ENCODE measurements at places on chromosomes 1 and 21.

- peak; percentile 36 for DNase-seq
These were observed 22.3 kb downstream of the XCL2 start for GRCh38 chr1:168521401-168522000.

DNA sequence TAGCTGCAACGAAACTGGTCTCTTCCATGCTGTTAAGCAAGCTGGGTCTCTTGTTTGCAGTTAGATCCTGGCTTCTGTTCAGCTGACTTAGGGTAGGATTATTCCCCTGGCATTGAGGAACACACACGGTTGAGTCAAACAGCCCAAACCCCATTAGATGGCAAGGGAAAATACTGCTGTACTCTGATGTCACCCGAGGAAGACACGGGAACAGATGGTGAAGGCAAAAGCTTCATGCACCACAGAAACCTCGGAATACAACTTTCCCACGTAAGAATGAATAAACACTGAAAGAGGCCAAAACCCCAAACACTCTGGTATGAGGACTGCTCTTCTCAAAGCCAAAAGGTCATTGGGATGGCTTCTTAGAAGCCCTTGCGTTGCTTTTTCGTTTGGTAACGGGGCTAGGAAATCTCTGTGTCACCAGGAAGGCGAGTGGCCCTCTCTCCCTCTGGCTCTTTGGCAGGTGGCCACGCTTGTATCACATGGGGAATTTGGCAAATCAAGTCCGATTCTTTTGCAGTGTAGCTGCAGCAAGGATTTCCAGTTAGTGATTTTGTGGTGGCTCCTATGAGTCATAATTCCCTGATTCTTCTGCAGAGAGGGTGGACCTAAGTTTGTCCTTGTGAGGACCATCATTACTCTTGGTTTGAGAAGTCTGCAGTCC is 16.7 kb upstream of the LYST start:
- no peak for DNase-seq

- DNase-seq = no peak
These were observed 143.6 kb downstream of the CNIH3 start for GRCh38 chr1:224759681-224760091.

GRCh38 chr1:199724049-199724448 is 303.5 kb upstream of the NR5A2 start:
- no peak for DNase-seq

DNA sequence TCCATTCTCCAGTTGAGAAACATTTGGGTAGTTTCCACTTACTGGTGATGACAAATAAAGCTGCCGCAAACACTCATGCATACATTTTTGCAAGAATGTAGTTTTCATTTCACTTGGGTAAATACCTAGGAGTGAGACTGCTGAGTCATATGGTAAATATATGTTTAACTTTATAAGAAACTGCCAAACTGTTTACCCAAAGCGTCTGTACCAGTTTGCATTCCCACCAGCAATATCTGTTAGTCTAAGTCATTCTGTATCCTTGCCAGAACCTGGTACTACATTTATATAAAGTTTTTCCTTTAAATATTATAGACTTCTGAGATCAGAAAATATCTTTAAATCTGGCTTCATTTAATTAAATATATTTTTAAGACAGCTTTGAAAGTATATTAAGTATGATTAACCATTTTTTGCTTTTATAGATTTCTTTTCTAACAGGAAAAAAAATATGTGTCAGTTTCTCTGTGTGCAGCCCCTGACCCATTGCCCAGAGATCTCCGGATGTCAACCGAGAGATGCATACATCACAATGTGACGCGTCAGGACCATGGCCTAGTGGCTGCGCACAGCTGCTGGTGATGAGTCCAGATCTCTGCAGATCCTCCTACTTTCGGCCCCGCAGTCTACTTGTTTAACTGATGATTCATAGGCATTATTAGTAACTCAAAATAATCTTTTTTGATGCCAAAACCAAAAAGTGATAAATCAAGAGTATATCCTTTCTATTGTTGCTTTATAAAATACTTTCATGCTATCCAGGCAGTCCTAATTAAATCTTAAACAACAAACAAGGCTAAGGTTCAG is 227.1 kb upstream of the MAP1LC3C start:
- DNase-seq = no peak

DNA sequence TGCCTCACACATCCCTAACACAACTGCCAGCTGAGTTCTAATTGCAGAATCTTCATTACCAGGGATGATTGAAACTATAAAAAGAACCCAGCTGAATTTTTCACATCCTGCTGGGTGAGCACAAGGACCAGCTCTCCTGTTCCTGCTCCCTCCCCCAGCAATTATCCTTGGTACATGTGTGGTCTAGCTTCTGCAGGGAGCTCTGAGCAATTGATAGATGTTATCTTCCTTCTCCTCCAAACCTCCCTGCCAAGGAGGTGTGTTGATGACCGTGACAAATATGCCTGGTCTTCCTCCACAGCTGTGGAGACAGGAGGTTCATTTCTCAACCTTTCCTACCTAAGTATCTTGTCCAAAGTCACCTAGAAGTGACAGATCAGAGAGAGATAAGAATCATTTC is 65.3 kb upstream of the MAN1A2 start:
- DNase-seq = no peak

DNA sequence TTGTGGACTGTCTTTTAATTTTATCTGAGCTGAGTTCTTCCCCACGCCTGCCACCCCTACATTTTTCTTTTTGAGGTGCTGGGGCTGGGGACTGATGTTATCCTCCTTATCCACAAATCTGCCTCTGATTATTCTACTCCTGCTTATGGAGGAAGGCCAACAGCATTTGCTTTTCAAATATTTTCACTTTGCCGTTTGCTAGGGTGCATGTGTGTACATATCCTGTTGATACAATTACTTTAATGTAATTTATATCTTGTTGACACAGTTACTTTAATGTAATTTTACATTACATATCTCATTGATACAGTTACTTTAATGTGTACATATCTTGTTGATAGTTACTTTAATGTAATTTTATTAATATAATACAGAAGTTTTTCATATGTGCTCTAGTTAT is 36.2 kb downstream of the PRRC2C start:
- DNase-seq = no peak

GRCh38 chr1:42153624-42154023 is 414 bp downstream of the GUCA2B start:
- DNase-seq = no peak

DNA sequence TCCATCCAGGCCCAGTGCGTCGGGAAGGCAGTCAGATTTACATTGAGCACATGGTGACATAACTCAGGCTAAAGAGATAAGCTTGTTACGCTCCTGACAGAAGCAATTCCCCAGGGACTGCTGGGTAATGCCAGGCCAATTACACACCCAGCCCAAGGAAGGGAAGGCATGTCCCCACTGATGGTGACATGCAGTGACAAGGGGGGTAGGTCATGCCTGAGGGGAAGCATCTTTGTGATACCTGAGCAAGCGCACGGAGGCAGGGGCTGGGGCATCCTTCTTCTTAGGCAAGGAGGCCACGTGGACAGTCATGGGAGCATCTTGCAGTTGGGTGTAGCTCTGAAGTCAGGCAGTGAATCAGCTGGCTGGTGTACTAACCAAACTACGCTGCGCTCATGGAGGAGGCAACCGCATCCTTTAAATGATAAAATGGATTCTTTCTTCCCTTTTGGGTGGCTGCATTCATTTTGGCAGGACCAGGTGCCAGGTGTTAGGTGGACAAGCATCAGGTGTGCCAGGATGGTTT is 39.6 kb upstream of the GRIK3 start:
- no peak for DNase-seq

GRCh38 chr1:8028571-8028910 is 2.4 kb upstream of the ERRFI1 start:
- DNase-seq = no peak

DNA sequence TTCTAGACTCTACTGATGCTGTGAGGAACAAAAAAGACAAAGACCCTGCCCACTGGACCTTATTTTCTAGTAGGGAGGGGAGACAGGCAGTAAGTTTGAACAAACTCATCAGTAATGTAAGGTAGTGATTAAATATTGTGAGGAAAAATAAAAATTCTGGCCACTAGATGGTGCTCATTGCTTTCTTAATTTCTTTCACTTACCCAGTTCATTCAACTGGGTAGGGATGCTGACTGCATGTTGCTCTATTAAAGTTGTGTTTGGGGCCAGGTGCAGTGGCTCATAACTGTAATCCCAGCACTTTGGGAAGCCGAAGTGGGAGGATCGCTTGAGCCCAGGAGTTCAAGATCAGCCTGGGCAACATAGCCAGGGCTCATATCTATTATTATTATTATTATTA is 6.3 kb upstream of the KYAT3 start:
- DNase-seq = peak; percentile 87

All from CD4-positive, alpha-beta T cell treated with Interleukin-2 at 100 ng/mL for 4 hours (primary cell).